ENCODE measurements at places on chromosomes 3 and 15.

- DNase-seq: no peak
Observed at GRCh38 chr3:40120806-40121205, 188.7 kb upstream of the EIF1B start.

DNA sequence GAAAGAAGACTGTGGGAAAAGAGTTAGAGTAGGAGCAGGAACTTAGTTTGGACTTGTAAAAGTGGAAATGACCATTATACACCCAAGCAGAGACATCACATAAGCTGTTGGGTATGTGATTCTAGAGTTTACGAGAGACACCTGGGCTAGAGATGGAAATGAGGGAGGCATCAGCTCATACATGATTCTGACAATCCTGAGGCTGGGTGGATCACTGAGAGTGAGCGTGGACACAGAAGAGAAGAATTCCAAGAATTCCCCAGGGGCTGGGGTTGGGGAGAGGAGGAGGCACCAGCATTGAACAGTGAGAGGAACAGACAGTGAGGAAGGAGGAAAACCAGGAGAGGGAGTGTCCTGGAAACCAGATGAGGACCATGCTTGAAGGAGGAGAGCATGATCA lies 113.5 kb downstream of the KCNAB1 start:
- DNase-seq: no peak

GRCh38 chr3:117955196-117955595 lies 1079.5 kb downstream of the IGSF11 start:
- DNase-seq: no peak

DNA sequence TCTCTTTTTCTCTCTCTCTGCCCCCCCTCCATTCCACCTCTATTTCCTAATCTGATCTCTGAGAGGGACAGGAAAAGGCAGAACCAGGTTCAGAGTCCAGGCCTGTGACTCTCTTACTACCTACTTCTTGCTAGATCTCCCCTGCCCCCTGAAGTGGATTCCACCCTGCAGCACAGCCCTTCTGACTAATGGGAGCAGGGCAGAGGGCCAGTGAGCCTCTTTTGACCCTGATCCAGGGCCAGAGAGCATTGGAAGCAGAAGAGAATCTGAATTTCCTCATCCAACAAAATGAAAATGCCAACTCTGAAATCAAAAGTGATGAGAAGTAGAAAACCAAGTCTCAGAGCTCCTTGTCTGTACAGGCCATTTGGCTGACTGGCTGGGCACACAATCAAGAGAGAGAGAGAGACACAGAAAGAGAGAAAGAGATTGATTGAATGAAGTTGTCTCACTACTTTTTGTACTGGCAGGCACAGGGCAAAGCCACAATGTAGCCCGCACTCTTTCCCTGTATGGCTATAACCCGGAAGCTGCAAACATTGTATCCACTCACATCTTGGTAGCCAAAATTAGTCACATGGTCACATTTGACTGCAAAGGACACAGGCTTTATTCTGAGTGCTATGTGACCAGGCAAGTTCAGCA lies 31.6 kb upstream of the GLCE start:
- DNase-seq: no peak

DNA sequence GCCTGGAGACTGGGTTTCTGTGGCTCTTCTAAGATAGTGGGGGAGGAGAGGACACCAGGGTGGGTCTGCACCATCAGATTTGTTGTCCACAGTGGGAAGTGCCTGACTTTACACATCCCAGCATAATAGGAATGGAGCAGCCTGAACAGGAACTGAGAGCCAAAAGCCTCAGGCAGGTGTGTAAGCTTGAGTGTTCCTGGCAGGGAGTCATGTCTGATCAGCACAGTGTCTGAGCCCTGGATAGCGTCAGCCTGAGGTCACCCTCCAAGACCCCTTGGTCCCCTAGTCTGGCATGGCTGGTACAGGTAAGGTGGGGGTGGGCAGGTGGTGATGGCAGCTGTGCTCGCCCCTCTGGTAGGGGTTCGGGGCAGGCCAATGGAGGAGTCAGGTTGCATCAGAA lies 20.2 kb downstream of the INSYN1 start:
- no peak for DNase-seq

DNA sequence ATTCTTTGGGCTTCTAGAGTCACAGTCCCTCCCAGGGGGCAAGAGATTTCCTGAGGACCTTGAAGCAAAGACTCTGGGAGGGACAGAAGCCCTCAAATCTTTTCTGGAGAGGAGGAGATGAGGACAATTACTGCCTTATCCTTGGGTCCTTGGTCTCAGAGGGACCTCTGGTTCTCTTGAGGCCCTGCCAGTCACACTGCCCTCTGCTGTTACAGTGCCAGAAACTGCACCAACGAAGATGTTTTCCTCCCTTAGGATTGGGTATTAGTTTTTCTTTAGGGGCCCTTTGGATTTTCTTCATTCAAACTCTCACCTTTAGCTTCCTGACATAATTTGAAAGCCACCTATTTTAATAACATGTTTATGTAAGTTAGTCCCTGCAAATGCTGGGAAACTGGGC lies 58.2 kb upstream of the SCN5A start:
- DNase-seq: peak; percentile 30

- DNase-seq: no peak
Observed at GRCh38 chr3:140323561-140323960, 354.3 kb upstream of the TRIM42 start.

DNA sequence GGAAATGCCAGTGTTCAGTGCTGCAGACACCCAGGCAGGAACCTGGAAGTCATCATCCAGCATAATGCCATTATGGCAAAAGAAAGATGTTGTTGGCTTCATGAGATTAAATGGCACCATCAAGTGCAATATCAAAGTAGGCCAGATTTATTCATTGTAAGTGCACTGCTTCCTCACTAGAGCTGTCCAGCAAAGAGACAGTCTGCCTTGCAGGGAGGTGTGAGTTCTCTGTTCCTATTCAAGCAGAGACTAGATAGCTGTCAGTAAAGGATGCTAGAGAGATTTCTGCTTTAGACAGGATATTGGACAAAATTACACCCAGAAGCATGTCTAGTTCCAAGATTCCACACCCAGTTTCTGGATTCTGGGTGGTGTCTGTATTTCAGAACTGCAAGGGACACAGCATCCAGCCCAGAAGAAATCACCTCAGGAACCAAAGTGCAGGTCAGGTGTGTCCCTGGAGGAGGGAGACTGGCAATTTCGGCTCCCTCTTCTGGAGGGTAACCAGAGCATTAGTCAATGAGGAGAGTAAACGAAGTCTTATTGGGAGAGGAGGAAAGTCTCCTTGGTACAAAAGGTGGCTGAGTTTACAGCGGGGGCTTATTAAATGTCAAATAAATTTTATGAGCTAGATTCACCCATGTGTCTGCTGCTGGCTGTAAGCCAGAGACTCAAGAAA lies 377.3 kb downstream of the EPHB1 start:
- DNase-seq: no peak

DNA sequence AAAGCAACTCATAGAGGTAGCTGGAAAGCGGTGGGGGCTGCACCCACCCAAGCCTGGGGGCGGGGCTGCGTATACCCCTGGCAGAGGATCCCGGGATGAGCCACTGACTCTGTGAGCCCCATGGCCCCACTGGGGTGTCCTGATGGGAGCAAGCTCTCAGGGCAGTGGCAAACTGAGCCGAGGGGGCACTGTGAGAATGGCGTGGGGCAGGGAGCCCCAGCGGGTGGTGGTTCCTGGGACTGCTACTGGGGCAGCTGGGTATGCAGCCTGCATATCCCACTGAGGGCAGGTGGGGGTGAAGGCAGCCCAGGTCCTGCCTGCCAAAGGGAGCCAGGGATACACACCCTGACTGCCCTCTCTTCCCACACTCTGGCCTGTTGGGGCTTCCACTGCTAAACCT lies 59.4 kb downstream of the DNAJB8 start:
- no peak for DNase-seq
